ENCODE measurements at places on chromosomes 5 and 9. TPM values are rescaled to one million over a fixed set of nuclear protein-coding genes. Genes with fewer than 3 reads are reported as not detected.

DNA sequence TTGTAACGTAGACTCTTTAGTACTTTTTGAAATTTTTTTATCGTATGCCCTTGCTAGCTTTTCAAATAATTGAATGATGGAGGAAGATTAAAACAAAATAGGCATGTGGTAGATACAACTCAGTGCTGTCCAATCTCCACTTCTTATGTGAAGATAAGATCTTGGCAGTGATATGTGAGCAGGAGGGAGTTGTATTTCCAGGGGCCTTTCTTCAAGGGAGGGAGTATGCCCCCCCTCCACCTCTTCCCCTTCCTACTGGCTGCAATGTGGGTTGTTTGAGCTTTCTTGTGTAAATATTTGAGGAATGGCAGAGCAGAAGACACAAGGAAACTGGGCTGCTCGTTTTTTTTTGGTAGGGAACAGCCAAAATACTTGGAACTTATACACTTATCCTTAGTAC lies 374.9 kb downstream of the PSAT1 start:
- DNase-seq, result no peak

DNA sequence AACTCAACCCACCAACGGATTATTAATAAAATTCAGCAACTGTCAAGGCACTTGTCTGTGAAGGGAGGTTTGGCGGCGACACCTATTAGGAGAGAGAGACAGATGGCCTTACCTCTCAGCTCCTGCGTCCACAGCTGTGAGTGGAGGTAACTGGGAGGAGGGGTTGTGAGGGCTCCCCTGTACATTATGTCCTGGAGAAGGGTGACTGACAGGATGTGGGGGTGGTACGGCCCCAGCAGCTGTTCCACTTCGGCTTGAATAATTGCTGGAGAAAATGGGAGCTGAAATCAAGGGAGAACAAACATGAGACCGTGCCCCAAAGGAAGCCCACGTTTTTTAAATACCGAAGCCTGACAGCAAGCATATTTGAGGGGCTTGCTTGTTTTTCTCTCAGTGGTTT lies 353.5 kb upstream of the RFX3 start:
- DNase-seq, result no peak

DNA sequence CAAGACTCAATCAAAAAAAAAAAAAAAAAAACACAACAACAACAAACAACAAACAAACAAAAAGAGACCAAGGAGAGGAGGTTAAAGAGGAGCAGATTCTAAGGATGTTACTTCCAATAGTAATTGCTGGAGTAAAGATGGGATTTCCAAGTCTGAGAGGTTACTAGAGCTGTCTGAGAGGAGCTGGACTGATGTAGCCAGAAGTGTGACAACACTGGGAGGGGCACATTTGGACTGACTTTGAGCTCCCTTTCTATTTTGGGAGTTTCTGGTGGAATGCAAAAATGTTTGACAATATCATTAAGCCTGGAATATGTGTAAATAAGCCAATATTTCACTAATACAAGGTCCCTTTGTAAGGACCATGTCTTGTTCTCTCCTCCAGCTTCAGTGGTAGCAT lies 25.3 kb upstream of the PANK3 start:
- DNase-seq, result no peak

- no peak for DNase-seq
These were observed 28.6 kb upstream of the EPB41L4B start for GRCh38 chr9:109349421-109349846.

- DNase-seq, result no peak
These were observed 71.2 kb downstream of the AK8 start for GRCh38 chr9:132806723-132807421.

GRCh38 chr9:136122425-136123383 lies 4.0 kb upstream of the TMEM250 start:
- DNase-seq, result peak; percentile 92

GRCh38 chr5:87242242-87242641 lies 25.4 kb upstream of the RASA1 start:
- no peak for DNase-seq

- DNase-seq, result no peak
These were observed 45.4 kb downstream of the ENTREP1 start for GRCh38 chr9:69370430-69370829.

DNA sequence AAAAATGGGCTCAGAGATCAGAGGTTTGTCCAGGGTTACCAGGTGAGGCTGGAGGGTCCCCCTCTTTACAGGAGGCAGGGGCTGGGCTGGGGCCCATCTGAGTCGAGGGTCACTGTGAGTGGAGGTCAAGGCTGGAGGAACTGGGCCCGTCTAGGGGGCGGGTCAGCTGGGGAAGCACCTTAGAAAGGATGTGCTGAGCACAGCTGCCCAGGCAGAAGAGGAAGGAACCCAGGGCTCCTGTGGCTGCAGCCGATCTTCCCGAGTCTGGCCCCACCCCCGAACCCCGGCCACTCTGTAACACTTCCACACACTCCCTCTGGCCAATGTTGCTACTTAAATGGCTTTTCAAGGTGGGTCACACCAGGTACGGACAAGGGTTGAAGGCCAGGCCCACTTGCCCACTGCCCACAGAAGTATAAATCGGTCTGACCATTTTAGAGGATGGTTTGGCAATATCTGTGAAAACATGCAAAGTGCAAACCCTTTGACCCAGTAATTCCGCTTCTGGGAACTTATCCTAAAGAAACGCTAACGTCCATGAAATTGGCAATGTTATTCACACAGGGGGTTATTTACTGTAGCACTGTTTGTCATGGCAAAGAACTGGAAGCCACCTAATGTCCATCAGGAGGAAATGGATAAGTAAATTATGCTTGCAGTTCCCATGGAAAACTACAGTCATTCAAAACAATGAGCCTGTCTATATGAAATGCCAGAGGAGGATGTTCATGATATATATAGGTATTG lies 30.5 kb upstream of the EEIG1 start:
- DNase-seq, result peak; percentile 78

The OR1L8 gene
- not detected for total RNA-seq

The NR6A1 gene
- total RNA-seq, result 2.2 TPM

The ZDHHC11B gene
- total RNA-seq, result 5.5 TPM

The WDR36 gene
- 12.9 TPM for total RNA-seq

Data from cardiac septum (tissue), 1 donor.